Left ventricle myocardium inferior (tissue), 1 donor: ENCODE measurements at places on chromosomes 6 and 20. TPM values are rescaled to one million over a fixed set of nuclear protein-coding genes. Genes with fewer than 3 reads are reported as not detected.

DNA sequence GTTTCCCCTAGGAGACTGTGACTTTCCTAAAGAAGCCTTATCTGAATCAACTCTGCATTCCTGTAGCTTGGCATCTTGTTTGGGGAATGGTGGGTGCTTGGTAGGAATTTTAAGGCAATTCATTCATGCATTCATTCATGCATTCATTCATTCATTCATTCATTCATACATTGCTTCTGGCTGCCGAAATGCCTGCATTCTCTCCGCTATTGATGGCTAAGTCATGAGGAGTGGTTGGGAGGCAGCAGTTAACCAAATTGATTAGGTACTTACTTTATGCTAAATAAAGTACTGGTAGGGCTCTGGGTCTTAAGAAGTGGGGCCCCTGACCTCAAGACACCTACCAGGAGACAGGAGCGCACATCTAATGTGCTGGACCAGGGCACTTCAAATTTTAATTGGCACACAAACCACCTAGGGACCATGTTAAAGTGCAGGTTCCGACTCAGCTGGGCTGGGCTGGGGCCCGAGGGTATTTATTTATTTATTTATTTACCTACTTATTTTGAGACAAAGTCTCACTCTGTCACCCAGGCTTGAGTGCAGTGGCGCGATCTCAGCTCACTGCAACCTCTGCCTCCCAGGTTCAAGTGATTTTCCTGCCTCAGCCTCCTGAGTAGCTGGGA is 127.6 kb downstream of the ANKRD60 start:
- no peak overlapping the region for H3K27ac ChIP-seq
- H3K27me3 ChIP-seq: peaks cover 58% of the 10 kb centered on the region
- no peak for DNase-seq
- no peaks in the 10 kb centered on the region for H3K36me3 ChIP-seq
- H3K4me1 ChIP-seq: no peaks in the 10 kb centered on the region

DNA sequence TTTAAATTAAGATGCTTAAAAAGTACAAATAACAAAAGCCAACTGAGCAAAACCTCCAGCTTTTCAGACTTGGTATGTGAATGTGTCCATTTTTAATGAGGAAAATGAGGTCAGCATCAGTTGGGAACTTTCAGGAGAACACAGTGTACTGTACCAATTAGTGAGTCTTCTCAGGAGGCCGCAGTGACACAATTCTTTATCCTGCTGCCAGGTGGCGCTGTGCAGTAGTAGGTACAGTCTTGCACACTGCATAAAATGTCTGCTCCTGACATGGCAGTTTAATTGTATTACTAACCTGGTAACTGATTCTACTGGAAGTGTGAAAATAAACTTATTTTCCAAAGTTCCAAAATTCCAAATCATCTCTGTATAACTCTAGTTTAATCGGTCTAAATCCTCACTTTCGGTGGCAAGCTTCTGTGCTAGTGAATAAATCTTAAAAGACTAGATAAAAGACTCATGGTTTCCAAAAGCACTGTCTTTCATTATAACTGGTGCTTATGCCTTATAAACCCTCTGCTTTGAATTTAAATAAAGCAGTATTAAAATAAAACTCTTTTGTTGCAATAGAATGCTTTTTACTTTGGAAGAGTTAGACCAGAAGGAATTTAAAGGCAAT is 214.8 kb upstream of the MMS22L start:
- H3K4me1 ChIP-seq: no peaks in the 10 kb centered on the region
- no peak overlapping the region for H3K4me3 ChIP-seq
- H3K36me3 ChIP-seq: no peaks in the 10 kb centered on the region
- H3K27me3 ChIP-seq: peaks cover 20% of the 10 kb centered on the region

DNA sequence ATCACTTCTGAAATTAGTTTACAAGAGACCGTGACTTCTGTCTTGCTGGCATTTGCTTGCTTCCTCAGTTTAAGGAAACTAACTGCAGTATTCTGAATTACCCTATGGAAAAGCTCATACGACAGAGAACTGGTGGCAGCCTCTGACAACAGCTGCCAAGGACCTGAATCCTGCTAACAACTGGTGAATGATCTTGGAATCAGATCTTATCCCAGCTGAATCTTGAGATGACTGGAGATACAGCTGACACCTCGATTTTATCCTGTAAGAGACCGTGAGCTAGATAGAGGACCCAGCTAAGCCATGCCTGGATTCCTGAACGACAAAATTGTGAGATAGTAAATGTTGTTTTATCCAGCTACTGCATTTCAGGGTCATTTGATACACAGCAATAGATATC is 202.3 kb downstream of the OGFRL1 start:
- no peak overlapping the region for H3K27ac ChIP-seq
- no peak overlapping the region for H3K4me3 ChIP-seq
- no peaks in the 10 kb centered on the region for H3K36me3 ChIP-seq
- DNase-seq: no peak
- H3K27me3 ChIP-seq: no peaks in the 10 kb centered on the region

DNA sequence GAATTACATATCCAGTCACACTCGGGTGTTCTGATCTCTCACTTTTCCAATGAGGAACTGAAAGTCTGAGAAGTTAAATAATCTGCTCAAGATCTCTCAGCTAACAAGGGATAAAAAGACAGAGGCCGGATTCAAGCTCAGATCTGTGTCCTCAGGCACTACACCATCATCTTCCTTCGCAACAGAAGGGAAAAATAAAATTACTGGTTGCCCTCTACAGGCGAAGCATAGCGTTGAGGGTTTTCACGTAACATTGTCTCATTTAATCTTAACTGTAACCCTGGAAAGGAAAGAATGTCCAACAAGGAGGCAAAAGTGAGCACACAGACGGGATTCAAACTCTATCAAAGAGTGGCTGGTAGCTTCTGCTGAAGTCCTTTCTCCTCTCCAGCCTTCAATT is 67.8 kb upstream of the ANKEF1 start:
- no peak overlapping the region for H3K27ac ChIP-seq
- H3K27me3 ChIP-seq: peaks cover 72% of the 10 kb centered on the region
- no peaks in the 10 kb centered on the region for H3K4me1 ChIP-seq

DNA sequence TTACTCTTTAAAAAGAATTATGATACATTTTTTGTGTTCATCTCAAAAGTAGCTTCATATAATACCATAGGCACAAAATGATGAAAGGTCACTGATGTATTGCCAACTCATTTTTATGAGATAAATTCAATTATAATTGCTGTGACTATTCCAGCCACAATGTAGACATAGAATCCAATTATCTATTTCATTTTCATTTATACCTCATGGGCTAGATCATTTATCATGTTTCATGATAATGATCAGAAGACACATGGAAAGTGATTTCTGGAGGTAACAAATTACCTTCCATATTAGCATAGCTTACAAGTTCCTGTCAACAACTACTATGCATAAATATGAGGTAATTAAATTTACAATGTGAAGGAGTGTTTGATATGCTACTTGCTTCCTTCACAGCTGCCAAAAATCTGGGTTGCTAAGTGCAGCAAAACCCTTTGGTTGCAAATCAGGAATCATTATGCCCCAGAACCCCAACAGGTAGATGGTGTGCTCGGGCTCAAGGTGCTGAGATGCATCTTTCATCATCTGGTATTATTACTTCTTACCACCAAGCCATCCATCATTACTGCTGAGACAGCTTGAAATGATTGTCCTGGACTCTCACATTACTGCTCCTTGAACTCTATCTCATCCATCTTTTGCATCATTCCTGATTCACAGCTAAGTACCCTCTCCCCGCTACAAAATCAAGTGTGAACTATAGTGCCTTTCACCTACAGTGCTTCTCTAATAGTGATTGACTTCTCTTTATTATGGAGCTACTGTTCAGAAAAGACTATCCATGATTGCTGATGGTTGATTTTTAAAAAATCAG is 306.0 kb upstream of the THEMIS start:
- no peaks in the 10 kb centered on the region for H3K36me3 ChIP-seq
- no peak overlapping the region for H3K27ac ChIP-seq
- no peak overlapping the region for H3K4me3 ChIP-seq
- DNase-seq: no peak

GRCh38 chr6:112979830-112980229 is 632.7 kb downstream of the RFPL4B start:
- H3K27ac ChIP-seq: peak overlapping the region; percentile 52
- H3K4me3 ChIP-seq: no peak overlapping the region
- no peak for DNase-seq
- H3K27me3 ChIP-seq: no peaks in the 10 kb centered on the region

The PTCRA gene
- not detected for total RNA-seq

The HLA-DPA1 gene
- 28.8 TPM for total RNA-seq

- H3K4me3 ChIP-seq: no peak overlapping the region
- DNase-seq: no peak
- no peaks in the 10 kb centered on the region for H3K27me3 ChIP-seq
- H3K27ac ChIP-seq: no peak overlapping the region
- H3K4me1 ChIP-seq: no peaks in the 10 kb centered on the region
- H3K36me3 ChIP-seq: no peaks in the 10 kb centered on the region
These were observed 52.1 kb downstream of the TMEM200A start for GRCh38 chr6:130417951-130418350.

- no peak overlapping the region for H3K27ac ChIP-seq
- no peak overlapping the region for H3K4me3 ChIP-seq
- no peaks in the 10 kb centered on the region for H3K27me3 ChIP-seq
- no peaks in the 10 kb centered on the region for H3K4me1 ChIP-seq
- H3K36me3 ChIP-seq: no peaks in the 10 kb centered on the region
These were observed 63.7 kb downstream of the MYB start for GRCh38 chr6:135244805-135245204.

DNA sequence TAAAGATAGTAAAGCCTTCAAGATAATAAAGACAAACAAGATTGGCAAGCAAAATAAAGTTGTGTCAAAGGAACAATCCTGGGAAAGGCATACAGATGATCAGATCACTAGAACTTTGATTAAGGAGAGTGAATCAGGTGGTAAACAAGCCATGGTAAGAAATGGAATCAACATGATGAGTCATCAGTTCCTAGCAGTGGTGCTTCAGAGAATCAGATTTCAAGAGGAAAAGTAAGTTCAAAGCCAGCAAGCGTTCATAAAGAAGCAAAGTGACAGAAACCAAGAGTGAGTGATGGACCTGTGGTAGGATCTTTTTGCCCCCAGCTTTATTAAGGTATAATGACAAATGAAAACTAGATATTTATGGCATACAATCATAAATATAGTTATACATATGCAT is 340.4 kb downstream of the TPBG start:
- H3K4me1 ChIP-seq: no peaks in the 10 kb centered on the region
- no peaks in the 10 kb centered on the region for H3K36me3 ChIP-seq
- H3K4me3 ChIP-seq: no peak overlapping the region
- no peak for DNase-seq
- H3K27me3 ChIP-seq: no peaks in the 10 kb centered on the region
- H3K27ac ChIP-seq: no peak overlapping the region

The NTSR1 gene
- total RNA-seq: not detected

GRCh38 chr6:138912308-138912707 is 75.7 kb downstream of the REPS1 start:
- peaks cover 95% of the 10 kb centered on the region for H3K36me3 ChIP-seq
- H3K4me3 ChIP-seq: no peak overlapping the region
- H3K4me1 ChIP-seq: peaks cover 5% of the 10 kb centered on the region
- no peak overlapping the region for H3K27ac ChIP-seq

The MRPL18 gene
- 60.2 TPM for total RNA-seq

- H3K36me3 ChIP-seq: peaks cover 6% of the 10 kb centered on the region
- peaks cover 65% of the 10 kb centered on the region for H3K4me1 ChIP-seq
- H3K27ac ChIP-seq: no peak overlapping the region
- H3K4me3 ChIP-seq: no peak overlapping the region
- H3K27me3 ChIP-seq: no peaks in the 10 kb centered on the region
- no peak for DNase-seq
These were observed 46.5 kb downstream of the SOBP start for GRCh38 chr6:107536180-107536961.

- no peaks in the 10 kb centered on the region for H3K36me3 ChIP-seq
- no peak for DNase-seq
- H3K4me3 ChIP-seq: no peak overlapping the region
- H3K27ac ChIP-seq: no peak overlapping the region
These were observed 128.6 kb upstream of the BACH2 start for GRCh38 chr6:90425161-90425641.

DNA sequence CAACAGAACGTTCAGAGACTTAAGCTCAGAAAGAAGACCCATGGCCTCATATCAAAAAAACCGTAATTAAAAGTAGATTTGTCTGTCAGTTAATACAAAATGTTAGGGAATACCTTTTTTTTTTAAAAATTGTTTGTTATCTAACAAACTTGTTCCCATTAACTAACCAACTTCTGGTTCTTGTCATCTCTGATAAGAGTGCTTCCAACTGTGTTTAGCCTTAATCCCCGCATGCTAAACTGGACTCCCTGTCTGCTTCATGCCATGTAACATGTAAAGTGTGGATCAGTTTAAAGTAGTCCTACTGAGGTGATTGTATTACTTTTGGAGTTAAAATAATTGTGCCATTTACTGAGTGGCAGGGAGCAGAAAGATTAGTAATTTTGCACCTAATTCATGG is 6.3 kb downstream of the JARID2 start:
- no peaks in the 10 kb centered on the region for H3K27me3 ChIP-seq
- no peak overlapping the region for H3K4me3 ChIP-seq
- H3K4me1 ChIP-seq: peaks cover 92% of the 10 kb centered on the region
- no peaks in the 10 kb centered on the region for H3K36me3 ChIP-seq

GRCh38 chr6:99613409-99613704 is 6.7 kb downstream of the PRDM13 start:
- H3K4me3 ChIP-seq: peak overlapping the region; percentile 66
- H3K27me3 ChIP-seq: peaks cover 100% of the 10 kb centered on the region
- H3K4me1 ChIP-seq: peaks cover 22% of the 10 kb centered on the region
- no peak for DNase-seq

GRCh38 chr20:50409495-50409894 is 100.7 kb upstream of the PTPN1 start:
- no peak overlapping the region for H3K4me3 ChIP-seq
- H3K4me1 ChIP-seq: peaks cover 51% of the 10 kb centered on the region
- no peak for DNase-seq
- H3K27me3 ChIP-seq: no peaks in the 10 kb centered on the region

DNA sequence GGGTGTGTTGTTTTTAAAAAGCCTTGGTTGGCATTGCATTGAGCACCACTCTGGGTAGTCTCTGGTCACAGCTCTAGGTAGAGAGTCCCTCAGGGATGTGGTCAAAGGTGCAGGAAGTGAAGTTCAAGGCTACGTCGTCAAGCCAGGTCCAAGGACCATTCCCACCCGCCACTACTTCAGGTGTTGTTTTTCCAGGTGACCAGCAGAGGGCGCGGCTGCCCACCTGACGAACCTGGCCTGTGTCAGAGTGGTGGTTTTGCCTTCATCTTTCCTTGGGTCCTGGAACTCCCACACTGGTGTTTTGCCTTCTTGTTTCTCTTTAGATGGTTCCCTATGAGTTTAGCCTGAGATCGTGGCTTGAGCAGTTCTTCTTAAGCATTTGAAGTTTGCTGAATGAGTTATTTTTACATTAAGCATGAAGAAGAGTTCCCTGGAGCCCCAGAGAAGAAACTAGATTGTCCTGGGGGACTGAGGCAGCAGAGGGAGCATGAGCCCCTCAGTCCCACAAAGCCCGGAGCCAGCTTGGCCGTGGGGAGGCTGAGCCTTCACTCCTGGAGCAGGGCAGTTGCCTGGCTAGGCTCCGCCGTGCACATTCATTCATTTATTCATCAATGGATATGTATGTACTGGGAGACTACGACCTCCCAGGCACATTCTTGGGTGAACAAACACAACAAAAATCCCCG is 5.6 kb upstream of the PHACTR3 start:
- H3K36me3 ChIP-seq: no peaks in the 10 kb centered on the region
- DNase-seq: peak; percentile 35
- H3K27me3 ChIP-seq: peaks cover 54% of the 10 kb centered on the region
- H3K4me3 ChIP-seq: no peak overlapping the region
- no peak overlapping the region for H3K27ac ChIP-seq

The SLC22A16 gene
- total RNA-seq: not detected
